Mesendoderm (in vitro differentiated cells): ENCODE measurements at places on chromosomes 2 and 18.

DNA sequence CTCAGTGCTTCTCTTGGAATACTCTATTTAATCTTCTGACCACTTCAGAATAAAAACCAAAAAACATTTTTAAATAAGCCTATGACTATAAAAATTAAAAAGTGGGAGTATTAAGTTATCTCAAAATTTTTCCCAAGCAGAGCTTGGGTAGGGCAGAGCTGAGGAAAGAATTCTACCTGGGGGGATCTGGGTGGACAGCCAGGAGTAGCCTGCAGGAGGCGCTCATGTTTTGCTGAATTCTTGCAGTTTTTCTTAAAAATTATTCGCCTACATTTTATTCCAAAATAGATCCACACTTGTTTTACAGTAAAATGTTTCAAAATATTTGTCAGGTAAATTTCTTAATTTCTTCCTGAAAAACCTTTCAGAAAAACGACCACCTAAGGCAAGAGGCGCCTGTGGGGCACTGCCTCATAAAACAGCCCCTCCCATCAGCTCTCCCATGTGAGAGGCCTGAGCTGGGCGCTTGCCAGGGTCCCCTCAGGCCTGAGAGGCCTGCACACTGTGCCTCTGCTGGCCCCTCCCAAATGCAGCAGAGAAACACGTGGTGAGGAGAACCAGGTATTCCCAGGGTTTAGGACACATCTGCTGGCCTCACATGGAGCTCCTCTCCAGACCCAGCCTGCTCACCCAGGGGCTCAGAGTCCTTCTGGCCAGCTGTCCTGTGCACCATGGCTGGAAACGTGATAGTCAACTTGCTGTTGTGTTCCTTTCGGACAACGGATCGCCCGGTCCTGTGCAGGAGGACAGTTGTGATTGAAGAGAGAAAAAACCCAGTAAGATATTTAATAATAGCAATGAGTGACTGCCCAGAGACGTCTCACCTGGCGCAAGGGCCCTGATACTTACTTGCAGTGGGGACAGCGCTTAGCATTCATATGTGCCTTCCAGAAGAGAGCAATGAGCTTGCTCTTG is 17.5 kb downstream of the POLR1A start:
- peak; percentile 7 for DNase-seq

- no peak for DNase-seq
Observed at GRCh38 chr2:235063471-235063961, 111.7 kb downstream of the SH3BP4 start.

GRCh38 chr2:64646007-64646880 is 7.5 kb downstream of the SERTAD2 start:
- DNase-seq = peak; percentile 85

- no peak for DNase-seq
Observed at GRCh38 chr2:9752441-9753275, 90.6 kb upstream of the TAF1B start.
